ENCODE measurements at places on chromosomes 1 and 21.

GRCh38 chr1:53116307-53116810 is 26.1 kb downstream of the SLC1A7 start:
- no peak for DNase-seq

- no peak for DNase-seq
Observed at GRCh38 chr1:100597784-100598183, 59.8 kb downstream of the GPR88 start.

- no peak for DNase-seq
Observed at GRCh38 chr1:150730130-150730721, 9.5 kb upstream of the HORMAD1 start.

GRCh38 chr1:224482619-224483018 is 48.0 kb upstream of the WDR26 start:
- DNase-seq: no peak

DNA sequence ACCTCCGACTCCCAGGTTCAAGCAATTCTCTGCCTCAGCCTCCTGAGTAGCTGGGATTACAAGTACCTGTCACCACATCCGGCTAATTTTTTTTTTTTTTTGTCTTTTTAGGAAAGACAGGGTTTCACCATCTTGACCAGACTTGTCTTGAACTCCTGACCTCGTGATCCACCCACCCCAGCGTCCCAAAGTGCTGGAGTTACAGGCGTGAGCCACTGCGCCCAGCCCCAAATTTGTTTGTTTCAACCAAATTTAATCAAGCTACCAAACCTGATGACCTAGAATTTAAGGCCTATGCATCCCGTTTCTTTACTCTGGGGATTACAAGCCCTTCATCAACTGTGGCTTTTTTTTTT is 58.3 kb upstream of the TBX15 start:
- no peak for DNase-seq

DNA sequence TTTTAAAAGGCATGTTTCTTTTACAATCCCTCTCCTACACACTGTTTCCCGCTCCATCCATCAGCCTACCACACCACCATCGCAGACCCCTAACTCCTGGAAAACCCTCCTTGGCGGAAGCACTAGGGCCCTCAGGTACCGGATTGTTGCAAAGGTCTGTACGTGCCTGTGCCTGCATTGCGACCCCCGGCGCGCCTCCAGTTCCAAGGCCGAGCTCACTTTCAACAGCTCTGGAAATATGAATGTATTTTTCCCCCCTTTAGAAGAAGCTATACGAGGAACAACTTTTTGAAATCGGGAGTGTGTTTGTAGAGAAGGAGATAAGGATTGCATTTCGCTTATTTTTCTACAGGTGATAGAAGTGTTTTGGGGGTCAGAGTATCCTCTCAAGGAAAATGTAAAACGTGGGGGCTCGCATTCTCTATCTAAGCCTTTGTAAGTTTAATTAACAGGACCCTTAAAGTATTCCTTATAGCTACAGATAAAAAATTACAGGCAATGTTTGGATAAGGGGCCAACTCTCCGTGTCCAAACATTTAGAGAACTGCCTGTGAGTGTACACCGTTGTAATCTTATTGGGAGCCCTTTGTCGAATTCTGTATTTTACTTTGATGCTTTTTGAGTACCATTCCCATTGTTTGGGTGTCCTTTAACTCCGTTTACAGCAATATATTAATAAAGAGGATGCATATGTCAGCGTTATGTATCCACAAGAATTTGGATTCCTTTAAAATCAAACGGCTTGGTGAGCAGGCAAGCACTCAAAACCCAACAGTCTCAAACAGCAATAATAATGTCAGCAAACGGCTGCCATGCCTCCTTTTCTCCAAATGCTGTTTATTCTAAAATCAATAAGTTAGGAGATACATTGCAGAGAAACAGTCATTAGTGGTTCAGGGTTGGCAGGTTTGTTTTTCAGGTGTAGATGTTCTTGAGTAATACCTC is 5.9 kb downstream of the PRRX1 start:
- DNase-seq: no peak

- no peak for DNase-seq
Observed at GRCh38 chr1:157137046-157137407, 1.2 kb downstream of the ETV3 start.

DNA sequence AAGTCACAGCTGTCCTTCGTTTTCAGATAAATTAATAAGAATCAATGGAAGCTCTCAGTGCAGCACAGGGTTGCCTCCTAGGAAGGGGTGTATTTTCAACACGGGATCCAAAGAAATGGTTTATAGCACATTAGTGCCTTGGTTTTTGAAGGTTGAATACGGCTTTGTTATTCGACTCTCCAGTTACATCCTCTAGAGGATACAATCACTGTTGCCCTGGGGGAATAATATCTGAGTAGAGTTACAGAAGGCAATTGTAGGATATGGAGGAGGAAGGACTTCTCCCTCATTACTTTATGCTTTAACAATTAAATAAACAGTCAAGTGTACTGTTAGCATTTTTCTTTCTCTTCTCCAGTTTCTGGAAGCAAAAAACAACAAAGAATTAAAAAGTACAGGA is 14.3 kb upstream of the ZNF326 start:
- no peak for DNase-seq

DNA sequence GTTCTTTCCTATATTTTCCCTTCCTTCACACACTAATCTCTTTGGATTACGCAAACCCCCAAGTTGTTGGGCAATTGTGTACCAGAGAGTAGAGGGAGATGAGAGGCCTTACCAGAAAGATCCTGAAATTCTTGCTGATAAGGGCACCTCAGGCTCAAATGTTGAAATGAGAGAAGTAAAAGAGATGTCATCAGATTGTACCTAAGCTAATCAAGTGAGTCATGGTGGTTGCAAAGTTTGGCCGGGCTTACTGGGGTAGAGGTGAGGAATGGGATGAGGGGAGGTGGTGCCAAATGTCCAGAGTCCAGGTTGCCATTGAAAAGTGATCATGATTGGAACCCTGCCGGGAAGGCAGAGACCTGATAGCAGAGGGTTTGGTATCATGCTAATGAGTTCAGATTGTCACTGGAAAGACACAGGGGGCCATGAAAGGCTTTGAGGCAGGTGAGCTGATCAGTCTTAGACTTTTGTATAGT is 43.1 kb downstream of the OPTC start:
- DNase-seq: peak; percentile 36

- no peak for DNase-seq
Observed at GRCh38 chr1:239307886-239308285, 78.5 kb upstream of the CHRM3 start.

- no peak for DNase-seq
Observed at GRCh38 chr1:233719655-233720341, 105.9 kb downstream of the KCNK1 start.

GRCh38 chr1:96651517-96651916 is 70.1 kb upstream of the PTBP2 start:
- no peak for DNase-seq

GRCh38 chr1:58204284-58204683 is 342.2 kb downstream of the OMA1 start:
- no peak for DNase-seq

DNA sequence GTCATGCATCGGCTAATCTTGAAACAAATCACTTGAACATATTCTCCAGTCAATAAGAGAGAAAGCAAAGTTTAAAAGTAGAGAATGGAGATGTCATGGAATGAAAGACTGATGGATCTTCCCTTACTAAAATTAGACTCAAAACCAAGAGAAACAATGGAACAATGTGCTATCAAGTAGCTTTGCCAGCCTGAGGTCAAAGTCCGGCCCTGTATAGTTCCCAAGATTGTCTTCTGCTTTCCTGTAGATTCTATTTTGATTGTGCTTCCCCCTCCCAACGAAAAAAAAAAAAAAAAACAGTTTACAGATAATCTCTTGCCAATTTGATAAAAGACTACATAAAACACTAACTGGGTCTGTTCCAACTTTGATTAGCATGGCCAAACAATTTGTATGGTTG is 40.8 kb upstream of the KIRREL1 start:
- no peak for DNase-seq

- no peak for DNase-seq
Observed at GRCh38 chr21:41848533-41848932, 30.6 kb downstream of the PRDM15 start.

DNA sequence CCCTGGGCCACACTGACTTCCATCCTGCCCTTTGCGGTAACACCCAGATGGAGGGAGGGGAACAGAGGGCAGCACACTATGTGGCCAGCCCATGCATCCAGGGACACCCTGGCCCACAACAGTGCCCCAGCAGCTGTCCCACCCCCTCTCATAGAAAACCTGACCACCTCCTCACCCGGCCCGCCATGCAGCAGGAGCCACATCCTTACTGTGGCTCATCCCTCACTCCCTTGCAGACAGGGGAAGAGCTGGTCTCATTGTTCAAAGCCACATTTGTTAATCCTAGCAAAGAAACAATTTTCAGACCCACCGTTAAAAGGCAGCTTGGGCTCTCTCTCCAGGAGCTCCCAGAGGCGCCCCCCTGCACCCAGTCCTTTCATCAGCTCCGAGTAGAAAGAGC is 23.2 kb upstream of the NUP133 start:
- DNase-seq: no peak

DNA sequence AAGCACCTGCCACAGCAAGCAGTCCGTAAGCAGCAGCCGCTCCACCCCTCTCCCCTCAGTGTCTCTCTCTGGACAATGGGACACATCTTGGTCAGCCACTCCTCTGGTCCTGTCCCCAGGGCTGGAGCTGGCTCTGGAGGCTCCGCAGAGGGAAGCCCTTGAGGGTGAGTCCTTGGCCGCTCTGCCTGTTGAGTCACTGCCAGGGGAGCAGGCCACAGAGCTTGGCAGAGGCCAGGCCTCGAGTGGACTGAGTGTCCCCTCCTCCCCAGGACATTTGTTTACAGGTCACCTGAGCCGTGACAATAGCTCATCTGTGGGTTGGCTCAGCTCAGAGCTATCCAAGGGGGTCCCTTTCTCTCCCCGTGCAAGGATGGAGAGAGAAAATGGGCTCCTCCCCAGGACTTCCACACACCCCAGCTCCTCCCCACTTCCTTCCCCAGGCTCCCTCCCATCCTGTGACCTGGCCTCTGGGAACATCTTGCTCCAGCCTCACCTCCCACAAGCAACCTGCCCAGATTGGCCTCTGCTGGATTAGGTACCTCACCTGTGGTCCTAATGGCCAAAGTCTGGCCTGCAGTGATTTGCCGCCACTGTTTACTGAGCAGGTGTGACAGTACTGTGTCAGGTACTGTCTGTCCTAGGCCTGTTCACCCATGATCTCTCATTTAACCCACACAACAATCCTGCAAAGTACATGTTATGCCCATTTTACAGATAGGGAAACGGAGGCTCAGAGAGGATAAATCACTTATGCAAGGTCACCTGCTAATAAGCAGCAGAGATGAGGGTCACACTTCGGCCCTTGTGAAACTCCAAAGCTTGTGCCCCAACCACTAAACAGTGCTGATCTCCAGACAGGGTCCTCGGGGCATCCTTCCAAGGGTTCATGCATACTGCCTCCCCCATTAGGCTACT is 4.8 kb downstream of the FAM131C start:
- no peak for DNase-seq

DNA sequence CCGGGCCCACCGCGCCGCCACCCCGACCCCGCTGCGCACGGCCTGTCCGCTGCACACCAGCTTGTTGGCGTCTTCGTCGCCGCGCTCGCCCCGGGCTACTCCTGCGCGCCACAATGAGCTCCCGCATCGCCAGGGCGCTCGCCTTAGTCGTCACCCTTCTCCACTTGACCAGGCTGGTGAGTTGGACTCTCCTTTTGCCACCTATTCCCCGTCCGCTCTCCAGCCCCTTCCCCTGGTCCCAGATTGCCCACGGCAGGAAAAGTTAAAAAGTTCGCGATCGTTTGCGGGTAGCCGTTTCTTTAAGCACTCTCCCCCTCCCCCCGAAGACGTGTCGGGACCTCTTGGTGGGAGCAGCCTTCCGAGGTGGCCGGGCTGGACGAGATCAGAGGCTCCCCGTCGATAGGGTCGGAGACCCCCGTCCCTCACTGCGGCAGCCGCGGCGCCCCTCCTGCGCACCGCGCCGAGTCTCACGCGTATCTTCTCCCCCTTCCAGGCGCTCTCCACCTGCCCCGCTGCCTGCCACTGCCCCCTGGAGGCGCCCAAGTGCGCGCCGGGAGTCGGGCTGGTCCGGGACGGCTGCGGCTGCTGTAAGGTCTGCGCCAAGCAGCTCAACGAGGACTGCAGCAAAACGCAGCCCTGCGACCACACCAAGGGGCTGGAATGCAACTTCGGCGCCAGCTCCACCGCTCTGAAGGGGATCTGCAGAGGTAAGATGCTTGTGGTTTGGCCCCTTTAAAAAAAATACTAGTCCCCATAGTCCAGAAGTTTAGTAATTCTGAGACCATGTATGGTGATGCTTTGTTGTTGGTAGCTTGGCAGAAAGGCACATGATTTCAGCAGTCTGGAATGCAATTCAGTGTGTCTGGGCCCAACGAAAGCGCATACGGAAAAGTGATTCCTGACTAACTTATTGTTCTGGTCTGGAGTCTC is 576 bp downstream of the CCN1 start:
- peak; percentile 94 for DNase-seq

DNA sequence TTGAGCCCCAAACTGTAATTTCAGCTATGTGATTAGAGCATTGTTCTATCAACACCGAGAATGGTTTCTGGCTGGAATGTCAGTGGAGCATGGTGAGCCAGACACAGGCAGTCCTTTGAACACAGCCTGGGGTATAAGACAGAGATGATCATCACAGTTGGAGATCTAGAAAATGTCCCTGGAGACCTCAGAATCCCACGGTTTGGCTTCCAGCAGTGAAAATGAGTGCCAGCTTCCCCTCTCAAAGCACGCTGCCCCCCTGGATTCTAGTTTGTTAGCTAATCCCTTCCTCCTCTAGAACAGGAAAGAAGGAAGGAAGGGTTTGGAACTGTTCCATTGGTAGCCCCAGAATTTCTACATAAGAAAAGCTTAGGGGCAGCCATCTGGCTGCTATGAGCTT is 59.9 kb upstream of the JAK1 start:
- no peak for DNase-seq

DNA sequence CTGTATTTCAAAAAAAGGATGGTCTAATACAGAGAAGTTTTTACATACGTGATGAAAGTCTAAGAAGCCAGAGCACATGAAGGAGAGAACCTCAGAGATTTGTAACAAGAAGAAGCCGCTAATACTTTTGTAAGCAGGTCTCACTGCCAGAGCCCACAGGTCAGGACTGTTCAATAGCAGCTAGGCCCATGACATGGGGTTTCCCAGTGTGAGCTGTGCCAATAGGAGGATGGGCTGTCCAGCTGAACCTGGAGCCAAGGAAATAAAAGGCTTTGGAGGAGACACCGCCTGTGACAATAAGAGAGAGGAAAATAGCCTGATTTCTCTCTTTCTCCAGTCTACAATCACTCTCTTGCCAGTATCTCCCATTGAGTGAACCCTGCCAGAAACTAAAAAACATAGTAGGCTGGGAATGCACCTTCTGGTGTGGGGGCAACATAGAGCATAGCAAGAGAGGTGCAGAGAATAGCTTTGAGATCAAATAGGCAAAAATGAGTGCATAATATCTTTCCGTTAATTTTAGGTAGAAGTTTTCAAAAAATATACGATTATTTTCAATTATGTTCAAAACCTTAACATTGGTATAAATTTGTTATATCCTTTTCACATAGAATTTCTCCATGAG is 360.3 kb downstream of the NEGR1 start:
- no peak for DNase-seq

- DNase-seq: no peak
Observed at GRCh38 chr1:191261111-191261510, 783.4 kb upstream of the BRINP3 start.

- no peak for DNase-seq
Observed at GRCh38 chr1:193763266-193763665, 576.9 kb upstream of the B3GALT2 start.
